Activated naive CD4-positive, alpha-beta T cell treated with anti-CD3 and anti-CD28 coated beads for 36 hours (primary cell): ENCODE measurements at places on chromosomes 5 and 9. TPM values are rescaled to one million over a fixed set of nuclear protein-coding genes. Genes with fewer than 3 reads are reported as not detected.

DNA sequence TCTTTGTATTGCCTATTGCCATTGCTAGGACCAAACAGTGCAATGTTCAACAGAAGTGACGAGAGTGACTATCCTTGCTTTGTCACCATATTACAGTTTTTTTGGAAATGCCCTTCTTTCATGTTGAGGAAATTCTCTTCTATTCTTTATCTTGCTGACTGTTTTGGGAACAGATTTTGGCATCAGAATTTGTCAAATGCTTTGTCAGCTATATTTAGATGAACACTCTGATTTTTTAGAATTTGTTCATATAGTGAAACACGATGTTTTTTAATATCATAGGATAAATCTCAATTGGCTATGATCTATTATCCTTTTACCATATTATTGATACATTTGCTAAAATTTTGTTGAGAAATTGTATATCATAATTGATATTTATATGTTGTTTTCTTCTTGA, 31.4 kb downstream of the FBN2 start:
- H3K4me1 ChIP-seq, result no peaks in the 10 kb centered on the region
- no peak overlapping the region for H3K27ac ChIP-seq
- H3K27me3 ChIP-seq, result peaks cover 3% of the 10 kb centered on the region
- DNase-seq, result no peak

DNA sequence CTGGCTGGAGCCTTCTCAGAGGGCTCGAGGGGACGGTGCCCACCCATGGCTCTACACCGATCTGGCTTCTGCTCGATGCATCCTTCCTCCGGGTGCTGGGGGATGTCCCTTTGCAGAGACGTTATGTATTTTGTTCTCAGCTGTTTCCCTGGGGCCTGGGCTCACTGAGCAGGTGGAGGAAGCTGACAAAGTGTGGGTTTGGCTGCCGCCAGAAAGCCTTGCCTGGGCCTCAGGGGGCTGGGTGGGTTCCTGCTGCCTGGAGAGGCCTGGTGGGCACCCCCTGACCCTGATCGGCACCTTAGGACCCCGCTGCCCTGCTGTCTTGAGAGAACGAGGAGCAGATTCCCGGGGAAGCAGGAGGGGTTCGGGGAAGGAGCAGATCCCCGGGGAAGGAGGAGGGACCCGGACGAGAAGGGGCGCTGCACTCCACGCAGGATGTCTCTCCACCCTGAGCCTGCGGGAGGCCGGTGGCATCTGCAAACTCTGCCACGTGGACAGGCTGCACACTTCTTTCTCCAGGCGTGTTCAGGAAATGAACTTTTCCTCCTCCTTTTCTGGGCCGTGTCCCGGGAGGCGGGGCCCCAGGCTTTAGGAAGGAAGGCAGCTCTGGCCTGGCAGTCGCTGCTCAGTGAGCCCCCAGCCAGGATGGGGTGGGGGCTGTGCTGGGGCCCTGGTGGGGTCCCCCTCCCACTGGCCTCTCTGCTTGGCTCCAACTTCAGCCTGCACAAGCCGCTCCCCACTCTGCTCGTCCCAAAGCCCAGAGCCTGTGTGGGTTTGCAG, 148.9 kb downstream of the RXRA start:
- peak overlapping the region; percentile 79 for H3K27ac ChIP-seq
- no peaks in the 10 kb centered on the region for H3K27me3 ChIP-seq
- DNase-seq, result peak; percentile 75
- H3K4me1 ChIP-seq, result peaks cover 10% of the 10 kb centered on the region
- peak overlapping the region; percentile 36 for H3K4me3 ChIP-seq

CCDC180 gene
- total RNA-seq, result 1.9 TPM

FBP1 gene
- total RNA-seq, result 1.9 TPM

GRCh38 chr5:74275171-74275992, 365.1 kb downstream of the ENC1 start:
- H3K4me3 ChIP-seq, result no peak overlapping the region
- H3K36me3 ChIP-seq, result no peaks in the 10 kb centered on the region
- no peak for DNase-seq
- H3K4me1 ChIP-seq, result no peaks in the 10 kb centered on the region
- no peak overlapping the region for H3K27ac ChIP-seq

FAM221B gene
- total RNA-seq, result not detected

GRCh38 chr5:21145376-21145775, 1157.4 kb upstream of the CDH18 start:
- no peak for DNase-seq
- H3K27me3 ChIP-seq, result no peaks in the 10 kb centered on the region
- no peak overlapping the region for H3K27ac ChIP-seq
- H3K4me3 ChIP-seq, result no peak overlapping the region

DNA sequence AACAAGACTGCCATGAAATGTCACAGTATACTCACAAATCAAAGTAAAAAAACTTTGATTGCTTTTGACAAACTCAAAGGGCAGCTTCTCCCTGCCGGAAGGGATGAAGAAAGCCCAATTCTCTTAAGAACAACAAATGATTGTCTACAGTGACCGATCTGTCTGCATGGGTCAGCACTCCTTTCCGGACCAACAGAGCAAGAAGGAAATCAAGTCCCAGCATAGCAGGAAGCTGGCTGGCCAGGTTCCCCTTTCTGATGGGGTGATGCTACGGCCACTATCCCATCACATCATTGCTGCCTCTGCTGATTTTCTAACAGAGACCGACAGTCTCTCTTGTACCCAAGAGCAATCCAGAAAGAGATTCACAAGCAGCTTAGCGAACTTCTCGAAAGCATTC, 692 bp downstream of the C1QTNF3 start:
- no peak for DNase-seq
- H3K36me3 ChIP-seq, result peaks cover 5% of the 10 kb centered on the region
- no peak overlapping the region for H3K4me3 ChIP-seq
- H3K27me3 ChIP-seq, result no peaks in the 10 kb centered on the region

GRCh38 chr9:89386797-89387196, 68.5 kb downstream of the SECISBP2 start:
- H3K27ac ChIP-seq, result peak overlapping the region; percentile 37
- H3K27me3 ChIP-seq, result no peaks in the 10 kb centered on the region
- peaks cover 63% of the 10 kb centered on the region for H3K36me3 ChIP-seq
- no peak overlapping the region for H3K4me3 ChIP-seq
